NCI-H1048 (cell line): ENCODE measurements at places on chromosomes 7 and 10.

DNA sequence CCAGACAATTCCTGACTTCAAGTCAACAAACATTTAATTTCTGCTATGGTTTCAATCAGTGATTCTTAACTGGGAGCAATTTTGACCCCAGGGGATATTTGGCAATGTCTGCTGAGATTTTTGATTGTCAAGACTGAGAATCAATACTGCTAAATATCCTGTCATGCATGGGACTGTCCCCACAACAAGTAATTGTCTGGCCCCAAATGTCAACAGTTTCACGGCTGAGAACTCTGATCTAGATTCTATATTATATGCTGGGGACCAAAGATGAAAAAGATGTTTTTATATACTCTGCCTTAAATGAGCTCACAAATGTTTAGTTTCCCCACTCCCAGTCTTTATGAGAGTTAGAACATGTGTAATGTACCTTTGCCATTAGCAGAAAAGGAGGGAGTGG, 19.2 kb downstream of the ANKRD7 start:
- no peak for DNase-seq

DNA sequence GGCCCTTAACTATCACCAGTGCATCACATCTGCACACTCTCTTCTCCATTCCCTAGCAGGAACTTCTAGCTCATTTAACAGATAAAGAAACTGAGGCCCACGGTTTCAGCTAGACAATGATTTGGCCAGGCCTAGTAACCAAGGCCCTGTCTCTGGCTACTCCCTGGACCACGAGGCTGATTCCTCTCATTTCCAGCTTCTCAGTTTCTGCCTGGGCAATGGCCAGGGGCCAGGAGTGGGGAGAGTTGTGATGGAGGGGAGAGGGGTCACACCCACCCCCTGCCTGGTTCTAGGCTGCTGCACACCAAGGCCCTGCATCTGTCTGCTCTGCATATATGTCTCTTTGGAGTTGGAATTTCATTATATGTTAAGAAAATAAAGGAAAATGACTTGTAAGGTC, 13.5 kb downstream of the AQP1 start:
- no peak for DNase-seq

GRCh38 chr10:8731121-8732095, 676.9 kb downstream of the GATA3 start:
- no peak for DNase-seq

DNA sequence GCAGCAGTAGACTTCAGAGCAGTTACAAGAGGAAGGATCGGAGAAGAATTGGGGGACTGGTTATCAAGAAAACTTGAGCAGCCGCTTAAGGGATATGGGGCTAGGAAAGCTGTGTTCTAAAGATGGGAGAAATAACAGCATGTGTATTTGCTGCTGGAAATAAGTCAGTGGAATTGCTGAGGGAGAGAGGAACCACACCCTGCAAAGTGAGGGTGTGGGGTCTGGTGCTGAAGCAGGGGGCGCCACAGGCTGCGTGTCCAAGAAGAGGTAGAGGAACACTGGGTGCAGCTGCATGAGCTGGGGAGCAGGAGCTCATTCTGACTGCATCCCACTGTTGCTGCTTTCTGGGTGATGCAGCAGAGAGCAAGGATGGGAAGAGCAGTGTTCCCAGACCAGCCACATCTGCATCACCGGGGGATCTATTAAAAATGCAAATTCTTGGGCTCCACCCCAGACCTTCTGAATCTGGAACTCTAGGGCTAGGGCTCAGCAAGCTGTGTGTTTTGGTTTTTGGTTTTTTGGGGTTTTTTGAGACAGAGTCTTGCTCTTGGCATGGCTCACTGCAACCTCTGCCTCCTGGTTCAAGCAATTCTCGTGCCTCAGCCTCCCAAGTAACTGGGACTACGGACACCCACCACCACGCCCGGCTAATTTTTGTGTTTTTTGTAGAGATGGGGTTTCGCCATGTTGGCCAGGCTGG, 97.1 kb upstream of the DNAJB6 start:
- no peak for DNase-seq

DNA sequence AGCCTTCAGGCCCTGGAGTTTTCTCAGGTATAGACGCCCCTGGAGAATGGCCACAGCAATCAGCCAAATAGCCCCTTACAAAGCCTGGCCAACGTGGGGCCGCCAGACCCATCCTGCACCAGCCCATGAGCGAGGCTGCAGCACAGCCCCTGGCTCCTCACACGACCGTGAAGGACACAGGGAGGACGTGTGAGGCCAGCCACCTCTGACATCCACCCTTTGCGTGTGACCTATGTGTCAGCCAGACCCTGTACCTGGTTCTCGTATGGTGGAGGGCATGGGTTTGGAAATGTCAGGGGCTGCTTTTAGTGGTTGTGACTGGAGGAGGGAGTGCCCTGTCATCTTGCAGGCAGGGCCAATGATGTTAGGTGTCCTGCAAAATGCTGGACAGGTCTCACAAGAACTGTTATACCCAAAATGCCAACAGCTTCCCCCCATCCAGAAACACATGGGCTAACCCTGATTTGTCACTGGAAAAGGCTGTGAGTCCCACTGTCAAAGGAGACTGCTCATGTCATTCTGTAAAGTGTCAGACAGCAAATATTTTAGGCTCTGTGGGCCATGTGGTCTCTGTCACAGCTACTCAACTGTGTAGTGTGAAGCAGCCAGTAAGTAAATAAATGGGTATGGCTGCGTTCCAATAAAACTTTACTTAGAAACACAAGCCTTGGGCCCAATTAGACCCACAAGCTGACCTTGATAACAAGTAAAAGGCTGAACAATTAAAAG, 30.0 kb downstream of the NOD1 start:
- DNase-seq = no peak

DNA sequence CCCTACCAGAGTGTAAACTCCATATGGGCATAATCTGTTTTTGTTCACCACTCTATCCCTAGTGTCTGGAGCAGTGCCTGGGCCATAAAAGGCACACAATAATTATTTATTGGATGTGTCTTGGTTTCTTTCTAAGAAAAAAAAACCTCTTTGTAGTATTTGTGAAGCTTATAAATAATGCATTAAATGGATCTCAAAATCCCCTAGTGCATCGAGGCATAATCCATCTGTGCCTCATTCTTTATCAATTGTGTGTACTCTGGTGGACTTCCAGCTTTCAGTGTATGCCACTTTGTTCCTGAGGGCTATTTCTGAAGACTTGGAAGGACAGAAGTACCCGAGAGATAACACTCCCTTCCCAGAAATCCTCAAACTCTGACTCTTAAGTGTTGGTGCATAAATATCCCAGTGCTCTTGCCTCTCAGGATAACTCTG, 255.0 kb upstream of the PHYHIPL start:
- no peak for DNase-seq

DNA sequence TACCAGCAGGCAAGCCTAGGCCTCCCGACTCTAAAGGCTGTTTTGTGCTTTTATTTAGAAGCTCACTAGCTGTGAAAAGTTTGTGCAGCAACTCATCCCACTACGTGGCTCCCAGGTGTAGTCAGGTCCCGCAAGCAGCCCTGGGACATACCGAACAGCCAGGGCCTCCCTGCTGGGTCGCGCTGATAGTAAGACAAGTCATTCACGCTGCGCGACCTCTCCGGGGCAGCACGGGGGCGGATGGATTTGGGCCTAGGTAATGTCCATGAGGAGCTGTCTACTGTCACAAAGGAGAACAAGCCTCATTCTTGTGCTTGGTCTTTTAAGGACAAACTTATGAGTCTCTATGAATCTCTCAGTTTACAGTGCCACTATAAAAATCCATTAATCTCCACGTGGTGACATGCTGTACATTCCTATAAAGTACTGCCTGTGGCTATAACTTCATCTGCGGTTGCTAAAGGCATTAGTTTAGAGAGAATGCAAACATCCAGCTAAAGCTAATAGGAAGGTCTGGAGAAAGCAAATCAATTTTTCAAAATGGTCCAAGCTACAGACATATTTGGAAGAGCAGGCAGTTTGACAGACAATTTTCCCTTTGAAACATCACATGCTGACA, 546.8 kb downstream of the PHTF2 start:
- DNase-seq = no peak

DNA sequence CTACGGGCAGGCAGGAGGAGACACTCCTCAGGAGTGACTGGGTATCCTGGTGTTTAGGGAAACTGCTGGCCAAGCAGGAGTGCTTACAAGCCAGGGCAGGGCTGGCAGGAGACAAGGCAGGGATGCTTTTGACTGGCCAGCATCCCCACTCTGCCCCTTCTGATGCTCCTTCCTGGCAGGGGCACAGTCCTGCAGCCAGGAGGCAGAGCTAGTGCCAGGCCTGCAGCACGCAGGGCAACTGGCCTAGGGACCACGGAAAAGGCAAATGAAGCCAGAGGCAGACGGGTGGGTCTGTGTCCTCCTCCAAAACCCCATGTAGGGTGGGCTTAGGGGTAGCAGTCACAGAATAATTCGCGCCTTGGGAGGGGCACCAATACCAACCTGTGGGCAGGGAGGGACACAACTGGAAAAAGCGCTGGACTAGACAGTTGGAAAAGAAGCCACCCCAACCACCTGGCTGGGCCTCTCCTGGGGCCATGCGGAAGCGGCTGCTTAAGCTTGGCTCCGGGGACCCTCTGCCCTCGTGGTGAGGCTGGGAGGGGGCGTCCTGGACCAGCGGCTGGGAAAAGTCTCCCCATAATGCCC, 4.8 kb downstream of the IMPDH1 start:
- DNase-seq = no peak

- DNase-seq = no peak
Observed at GRCh38 chr10:77410523-77410922, 227.1 kb downstream of the KCNMA1 start.

DNA sequence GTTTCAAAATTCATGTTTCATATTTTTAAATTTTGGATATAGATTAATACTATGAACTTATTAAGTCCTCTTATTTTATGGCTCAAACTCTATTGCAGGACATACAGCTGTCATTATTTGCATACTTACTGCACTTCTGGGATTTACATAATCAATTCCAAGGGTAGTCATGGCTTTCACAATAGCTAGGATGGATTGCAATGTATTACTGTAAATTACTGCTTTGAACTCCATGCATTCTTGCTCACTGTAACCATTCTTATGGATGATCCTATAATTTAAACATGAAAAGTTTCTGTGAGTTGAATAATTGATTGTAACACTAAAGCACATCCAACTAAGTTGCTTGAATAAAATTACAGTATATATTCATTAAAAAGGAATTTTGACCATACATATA, 23.5 kb downstream of the GNAT3 start:
- no peak for DNase-seq

DNA sequence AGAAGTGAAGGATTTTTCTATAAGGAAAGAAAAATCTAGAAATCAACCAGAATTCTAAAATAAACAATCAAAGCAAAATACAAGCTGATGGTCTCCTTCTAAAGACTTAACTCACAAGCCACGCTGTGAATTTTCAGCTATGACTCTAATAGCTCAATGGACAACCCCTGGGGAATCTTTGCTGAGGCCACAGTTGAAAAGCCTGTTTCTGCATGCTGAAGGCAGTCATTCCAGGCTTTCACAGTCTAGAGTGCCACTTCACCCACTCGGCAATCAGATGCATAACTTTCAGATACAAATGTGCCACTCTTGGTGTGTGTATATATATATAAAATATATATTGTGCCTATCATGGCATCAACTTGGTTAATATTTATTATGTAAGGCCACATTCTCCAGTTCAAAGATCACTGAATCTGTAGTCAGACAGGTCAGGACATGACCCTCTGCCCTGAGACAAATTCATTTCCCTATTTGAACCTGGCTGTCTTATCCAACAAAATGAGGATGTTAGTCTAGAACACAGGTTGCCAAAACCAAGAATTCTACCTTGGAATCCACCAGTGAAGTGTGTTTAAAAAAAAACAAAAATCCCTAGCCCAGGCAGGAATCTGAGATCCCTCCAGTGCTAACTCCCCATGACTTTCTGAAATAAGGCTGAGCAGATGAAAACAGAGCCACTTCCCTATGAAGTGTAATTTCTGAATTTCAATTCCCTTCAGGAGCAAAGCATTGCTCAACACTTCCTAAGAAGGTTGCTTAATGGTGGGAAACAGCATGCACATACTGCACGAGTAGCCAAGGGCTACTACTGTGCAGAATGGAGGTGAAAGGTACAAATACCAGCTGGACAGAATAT, 9.9 kb downstream of the LIPA start:
- DNase-seq = no peak

DNA sequence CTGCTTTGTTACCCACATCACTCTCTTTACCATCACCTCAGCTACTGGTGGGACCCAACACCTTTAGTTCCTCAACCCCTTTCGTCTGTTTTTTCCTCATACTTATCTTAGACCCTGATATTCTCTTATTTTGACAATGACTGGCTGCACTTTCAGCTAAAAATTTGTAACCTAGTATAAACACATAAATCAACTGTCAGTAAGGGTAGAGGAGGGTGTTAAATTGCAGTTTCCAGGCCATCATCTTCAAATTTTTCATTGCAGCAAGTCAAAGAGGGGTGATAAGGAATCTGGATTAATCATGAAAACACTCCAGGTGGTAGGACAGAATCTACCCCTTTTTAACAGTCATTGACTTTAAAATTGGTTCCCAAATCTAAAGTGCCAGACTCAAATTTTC, 27.9 kb downstream of the SEMA3D start:
- DNase-seq = no peak

- DNase-seq = no peak
Observed at GRCh38 chr10:29730458-29730857, 95.7 kb upstream of the SVIL start.

- no peak for DNase-seq
Observed at GRCh38 chr10:33234831-33235237, 99.6 kb downstream of the NRP1 start.

GRCh38 chr7:148303295-148304082, 287.1 kb upstream of the C7orf33 start:
- no peak for DNase-seq

GRCh38 chr7:92013611-92014010, 72.9 kb downstream of the AKAP9 start:
- DNase-seq = no peak

DNA sequence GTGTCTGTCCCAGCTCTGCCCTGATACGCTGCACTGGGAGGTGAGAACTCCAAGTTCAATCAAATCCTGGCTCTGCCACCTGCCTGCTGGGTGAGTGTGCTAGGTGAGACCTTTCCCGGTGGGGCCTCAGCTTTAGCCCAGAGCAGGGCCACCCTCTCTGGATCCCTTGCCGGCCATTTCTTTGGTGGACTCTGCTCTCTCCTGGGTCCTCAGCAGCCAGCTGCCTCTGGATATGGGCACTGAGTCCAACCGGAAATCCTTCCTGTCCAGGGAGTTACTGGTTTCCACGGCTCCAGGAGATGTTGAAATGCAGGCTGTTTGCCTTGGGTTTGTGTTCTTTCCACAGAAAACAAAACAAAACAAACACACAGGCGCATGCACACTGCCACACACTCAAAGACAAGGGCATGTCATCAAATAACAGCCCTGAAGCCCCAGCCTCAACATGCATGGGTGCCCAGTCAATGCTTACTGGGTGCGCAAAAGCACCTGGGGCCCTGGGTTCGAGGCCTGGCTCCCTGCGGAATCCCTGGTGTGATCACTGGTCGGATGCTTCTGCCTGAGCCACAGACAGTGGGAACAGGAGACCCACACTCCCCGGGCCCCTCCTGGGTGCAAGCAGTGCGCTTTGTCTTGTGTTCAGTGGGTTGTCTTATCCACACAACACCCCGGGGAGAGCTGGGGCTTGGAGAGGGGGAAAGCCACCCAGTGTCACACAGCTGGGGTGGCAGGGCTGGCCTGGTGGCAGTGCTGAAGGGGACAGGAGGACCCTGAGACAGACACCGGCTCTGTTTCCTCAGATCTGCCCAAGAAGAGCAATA, 33.1 kb downstream of the PPIF start:
- no peak for DNase-seq

GRCh38 chr7:104980841-104981671, 32.9 kb upstream of the KMT2E start:
- DNase-seq = peak; percentile 30
